Stimulated activated CD4-positive, alpha-beta T cell treated with anti-CD3 and anti-CD28 coated beads, Interleukin-15, amount 100 ng/mL, for 1 hour (primary cell): ENCODE measurements at places on chromosomes 6 and 20.
A peak's percentile ranks its signal among the peaks of the same experiment; 100 is the strongest.

DNA sequence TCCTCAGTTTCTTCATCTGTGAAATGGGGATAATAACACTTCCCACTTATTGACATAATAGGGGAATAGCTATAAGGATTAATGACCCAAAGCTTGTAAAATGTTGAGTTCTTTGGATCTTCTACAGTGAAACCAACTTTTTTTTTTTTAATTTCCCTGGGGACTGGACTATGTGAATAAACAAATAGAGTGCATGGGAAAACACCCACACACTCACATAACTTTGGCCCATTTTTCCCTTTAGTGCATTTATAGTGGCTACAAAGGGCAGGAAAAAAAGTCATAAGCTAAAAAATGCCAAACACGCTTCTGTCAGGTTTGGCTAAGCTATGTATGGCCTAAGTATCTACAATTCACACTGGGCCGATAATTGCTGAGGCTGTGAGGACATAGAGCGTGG, 406.2 kb upstream of the JAG1 start:
- DNase-seq: no peak

DNA sequence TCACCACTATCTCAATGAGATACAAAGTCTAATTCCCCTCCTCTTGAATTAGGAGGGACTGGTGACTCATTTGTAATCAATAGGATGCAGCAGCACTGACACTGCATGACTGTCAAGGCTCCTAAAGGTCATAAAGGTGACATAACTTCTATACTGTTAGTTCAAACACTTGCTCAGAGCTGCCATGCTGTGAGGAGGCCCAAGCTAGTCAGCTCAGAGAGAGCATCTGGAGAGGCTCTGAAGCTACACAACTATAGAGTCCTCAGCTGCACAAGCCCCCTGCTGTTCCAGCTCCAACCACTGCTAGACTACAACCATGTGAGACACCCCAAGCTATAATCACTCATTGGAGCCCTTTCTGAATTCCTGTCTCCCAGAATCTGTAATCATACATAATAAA, 17.0 kb upstream of the HEY2 start:
- no peak for DNase-seq

DNA sequence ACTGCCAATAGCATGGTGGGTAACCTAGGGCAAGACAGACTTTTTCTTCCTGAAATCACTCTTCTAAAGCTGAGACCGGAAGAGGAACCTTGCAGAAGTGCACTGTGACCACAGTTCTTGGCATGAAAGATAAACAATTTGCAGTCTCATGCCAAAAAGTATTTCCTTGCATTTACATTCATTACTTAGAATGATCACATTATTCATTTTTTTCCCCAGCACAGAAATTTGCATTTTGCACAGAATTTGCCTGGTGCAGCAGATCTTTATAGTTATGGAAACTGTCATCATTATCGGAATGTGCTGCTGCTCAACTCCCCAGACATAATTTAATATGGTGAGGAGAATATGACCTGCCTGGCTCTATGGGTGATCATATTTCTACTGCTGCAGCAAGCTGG, 42.2 kb upstream of the EDN3 start:
- DNase-seq: no peak

GRCh38 chr6:89944826-89945407, 50.6 kb downstream of the GJA10 start:
- DNase-seq: no peak

DNA sequence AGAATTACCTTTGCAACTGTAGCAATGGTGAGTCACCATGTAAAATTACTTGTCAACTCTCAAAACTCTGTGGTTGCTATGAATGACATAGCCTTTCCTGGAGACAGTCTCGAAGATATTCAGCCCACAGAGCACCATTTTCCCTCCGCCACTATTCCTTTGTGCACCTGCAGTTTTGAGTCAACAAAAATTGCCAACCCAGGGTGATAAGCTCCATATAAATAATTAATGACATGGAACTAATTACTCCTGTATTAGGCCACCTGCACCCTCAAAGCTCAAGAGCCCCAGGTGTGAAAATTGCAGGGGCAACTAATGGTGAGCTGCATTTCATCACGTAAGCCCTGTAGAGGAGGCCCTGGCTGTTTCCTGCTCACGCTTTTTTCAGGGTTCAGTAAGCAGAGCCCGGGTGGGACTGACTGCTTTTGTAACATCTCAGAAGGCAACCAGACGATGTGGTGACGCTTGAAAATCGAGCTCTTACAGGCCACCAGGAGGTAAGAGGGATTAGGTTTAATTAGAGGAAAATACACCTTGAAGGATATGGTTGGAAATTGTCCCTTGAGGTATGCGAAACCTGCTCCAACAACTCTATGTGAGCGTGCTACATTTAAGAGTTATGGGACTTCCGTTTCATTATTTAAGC, 70.8 kb downstream of the BMP2 start:
- DNase-seq: no peak

DNA sequence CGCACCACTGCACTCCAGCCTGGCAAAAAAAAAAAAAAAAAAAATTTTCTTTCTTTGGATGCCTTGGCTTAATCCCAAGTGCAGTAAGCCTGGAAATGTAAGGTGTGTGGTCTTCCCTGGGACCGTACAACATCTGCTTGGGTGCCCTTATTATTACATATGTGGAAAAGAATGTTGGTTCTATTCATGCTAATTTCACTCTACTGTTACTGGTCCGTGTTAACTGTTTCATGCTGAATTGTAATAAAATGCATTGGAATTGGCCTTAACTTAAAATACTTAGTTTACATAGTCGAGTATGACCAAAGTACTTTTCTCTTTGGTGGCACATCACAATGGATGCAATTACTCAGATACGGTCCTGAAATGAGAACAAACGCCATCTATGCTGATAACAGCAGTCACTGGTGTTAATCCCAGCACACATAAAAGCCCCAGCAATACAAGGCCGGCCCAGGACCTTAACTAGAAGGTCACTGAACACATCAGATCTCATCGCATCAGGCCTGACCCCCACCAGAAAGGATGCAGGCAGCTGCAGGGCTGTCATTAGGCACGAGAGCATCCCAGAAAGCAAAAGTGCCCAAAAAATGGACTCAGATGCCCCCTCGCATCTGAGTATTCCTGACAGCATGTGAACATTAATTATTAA, 1.2 kb downstream of the SERPINB6 start:
- DNase-seq: no peak

DNA sequence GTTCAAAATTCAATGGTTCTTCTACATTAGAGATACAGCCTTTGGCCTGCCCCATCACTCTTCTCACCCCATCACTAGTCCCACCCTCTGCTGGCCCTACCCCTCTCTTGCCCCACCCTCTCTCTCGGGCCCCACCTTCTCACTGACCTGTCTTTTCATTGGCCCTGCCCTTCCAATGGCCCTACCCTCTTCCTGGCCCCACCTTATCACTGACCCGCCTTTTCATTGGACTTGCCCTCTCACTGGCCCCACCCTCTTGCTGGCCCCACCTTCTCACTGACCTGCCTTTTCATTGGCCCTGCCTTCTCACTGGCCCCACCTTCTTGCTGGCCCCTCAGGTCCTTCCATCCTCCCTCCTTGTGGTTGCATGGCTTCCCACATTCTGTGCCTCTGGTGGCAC, 107.2 kb upstream of the PLEKHG1 start:
- DNase-seq: no peak

- DNase-seq: no peak
These were observed 1235.7 kb upstream of the MAP3K7 start for GRCh38 chr6:91822581-91822980.

DNA sequence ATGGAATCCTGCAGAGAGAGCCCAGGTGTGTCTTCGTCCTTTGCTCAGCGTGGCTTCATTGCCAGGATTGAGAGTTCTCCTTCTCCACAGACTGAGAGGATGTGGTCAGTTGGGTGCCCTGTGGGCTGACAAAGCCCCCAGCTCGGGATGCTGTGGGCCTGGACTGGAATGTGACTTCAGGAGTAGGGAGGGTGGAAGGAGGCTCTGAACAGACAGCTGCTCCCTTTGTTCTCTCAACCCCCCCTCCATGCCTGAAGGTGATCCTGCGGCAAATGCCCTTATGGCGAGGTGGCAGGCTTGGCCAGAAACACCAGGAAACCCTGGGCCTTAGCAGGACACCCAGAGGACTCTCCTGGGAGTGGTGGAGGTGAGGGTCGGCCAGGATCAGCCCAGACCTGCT, 1.8 kb upstream of the CST5 start:
- no peak for DNase-seq

- no peak for DNase-seq
These were observed 69.8 kb downstream of the ZHX3 start for GRCh38 chr20:41247523-41248367.

DNA sequence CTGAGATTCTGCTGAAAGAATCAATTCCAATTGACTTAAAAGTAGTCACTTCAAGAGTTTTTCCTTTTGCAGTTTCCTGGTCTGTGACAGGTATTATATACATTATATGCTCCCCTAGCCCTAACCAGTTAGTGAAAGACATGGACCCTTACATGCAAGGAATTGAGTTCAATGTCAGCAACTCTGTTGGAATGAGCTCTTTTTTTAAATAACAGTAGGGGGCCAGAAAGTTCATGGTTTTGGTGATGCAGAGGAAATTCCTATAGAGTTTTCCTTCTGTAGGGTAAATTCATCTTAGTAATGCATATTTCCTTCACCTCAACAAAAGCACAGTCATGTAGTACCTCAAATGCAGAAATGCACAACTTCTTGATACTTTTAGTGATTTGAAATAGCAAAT, 172.2 kb downstream of the KIF6 start:
- no peak for DNase-seq

- DNase-seq: peak; percentile 46
These were observed 13.2 kb downstream of the SS18L1 start for GRCh38 chr20:62156592-62157386.
